GM23248 (cell line): ENCODE measurements at places on chromosomes 4 and X.

DNA sequence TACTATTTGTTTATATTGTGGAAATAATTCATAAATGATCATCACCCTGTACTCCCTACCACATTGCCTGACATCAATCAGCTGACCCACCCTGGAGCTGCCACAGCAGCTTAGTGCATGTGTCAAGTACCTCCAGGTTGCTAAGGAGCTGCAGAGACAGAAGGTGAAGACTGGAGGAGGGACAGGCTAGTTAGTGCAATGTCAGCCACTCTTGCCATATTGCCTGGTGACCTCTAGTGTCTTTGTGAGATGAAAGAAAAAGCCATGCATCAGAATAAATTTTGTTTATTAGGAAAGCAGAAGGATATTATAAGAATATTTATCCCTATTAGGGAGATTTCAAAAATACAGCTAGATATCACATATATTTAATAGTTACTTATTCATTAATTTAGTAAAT, 243.9 kb upstream of the FAT4 start:
- no peaks in the 10 kb centered on the region for H3K36me3 ChIP-seq
- no peaks in the 10 kb centered on the region for H3K27me3 ChIP-seq
- DNase-seq = no peak
- H3K27ac ChIP-seq = no peak overlapping the region

- peak overlapping the region; percentile 83 for H3K27ac ChIP-seq
- H3K4me3 ChIP-seq = peak overlapping the region; percentile 28; the same call in 1 of the 2 replicates
- peak; percentile 98 for DNase-seq
- no peaks in the 10 kb centered on the region for H3K36me3 ChIP-seq
These were observed 9.8 kb downstream of the EREG start for GRCh38 chr4:74374561-74375327.

DNA sequence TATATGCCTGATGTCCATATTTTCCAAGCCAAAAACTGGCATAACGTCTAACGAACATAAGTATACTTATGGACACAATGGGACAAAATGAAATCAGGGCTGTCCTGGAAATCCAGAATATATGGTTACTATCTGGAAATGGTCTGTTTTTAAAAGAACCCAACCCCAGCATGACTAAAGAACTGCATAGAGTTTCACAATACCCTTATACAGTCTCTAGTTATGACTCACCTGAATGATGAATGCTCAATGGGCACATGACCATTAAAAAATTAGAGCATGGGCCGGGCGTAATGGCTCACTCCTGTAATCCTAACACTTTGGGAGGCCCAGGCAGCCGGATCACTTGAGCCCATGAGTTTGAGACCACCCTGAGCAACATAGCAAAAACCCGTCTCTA, 31.8 kb downstream of the AMMECR1 start:
- no peak overlapping the region for H3K4me3 ChIP-seq
- peak overlapping the region; percentile 100 for H3K27ac ChIP-seq
- no peaks in the 10 kb centered on the region for H3K36me3 ChIP-seq
- peaks cover 75% of the 10 kb centered on the region for H3K4me1 ChIP-seq
- peak; percentile 89 for DNase-seq

DNA sequence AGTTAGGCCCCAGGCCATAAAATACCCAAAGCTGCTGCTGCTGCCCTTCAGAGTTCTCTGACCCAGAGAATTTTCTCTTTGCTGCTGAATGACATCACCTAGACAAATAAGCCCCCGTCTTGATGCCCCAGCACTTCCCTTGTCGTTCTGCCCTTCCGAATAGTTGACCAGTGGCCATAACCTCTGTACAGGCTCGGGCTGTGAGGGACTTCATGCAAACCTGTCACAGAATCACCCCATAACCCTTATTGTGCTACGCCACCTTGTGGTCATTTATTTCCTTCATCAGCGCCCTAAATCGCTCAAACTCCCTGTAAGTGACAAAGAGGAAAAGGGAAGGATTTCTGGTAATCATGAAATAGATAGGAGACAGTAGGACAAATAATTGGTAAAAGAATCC, 18.8 kb downstream of the SPACA5 start:
- no peaks in the 10 kb centered on the region for H3K36me3 ChIP-seq
- no peak overlapping the region for H3K4me3 ChIP-seq
- DNase-seq = peak; percentile 62

- H3K27me3 ChIP-seq = peaks cover 21% of the 10 kb centered on the region
- H3K27ac ChIP-seq = no peak overlapping the region
- H3K36me3 ChIP-seq = no peaks in the 10 kb centered on the region
- no peaks in the 10 kb centered on the region for H3K4me1 ChIP-seq
- H3K4me3 ChIP-seq = no peak overlapping the region
These were observed 14.7 kb upstream of the PDE6B start for GRCh38 chr4:610411-611261.

DNA sequence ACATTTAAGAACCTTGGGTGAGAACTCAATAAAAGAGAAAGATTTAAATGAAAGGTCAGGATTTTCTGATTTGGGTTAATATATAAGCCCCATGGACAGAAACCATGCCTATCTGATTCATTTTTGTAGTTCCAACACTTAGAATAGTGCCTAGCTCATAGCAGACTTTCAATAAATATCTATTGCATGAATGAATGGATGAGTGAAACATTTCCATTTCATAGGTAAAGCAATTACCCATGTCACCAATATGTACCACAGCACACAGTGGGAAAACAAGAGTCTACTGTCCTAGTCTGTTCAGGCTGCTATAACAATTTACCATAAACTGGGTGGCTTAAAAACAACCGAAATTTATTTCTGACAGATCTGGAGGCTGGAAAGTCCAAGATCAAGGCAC, 63.9 kb upstream of the PTPN13 start:
- H3K27me3 ChIP-seq = no peaks in the 10 kb centered on the region
- no peak for DNase-seq

GRCh38 chr4:161254375-161254774, 909.4 kb downstream of the FSTL5 start:
- no peak for DNase-seq
- no peaks in the 10 kb centered on the region for H3K4me1 ChIP-seq
- H3K27ac ChIP-seq = no peak overlapping the region
- H3K4me3 ChIP-seq = no peak overlapping the region
- H3K36me3 ChIP-seq = no peaks in the 10 kb centered on the region

DNA sequence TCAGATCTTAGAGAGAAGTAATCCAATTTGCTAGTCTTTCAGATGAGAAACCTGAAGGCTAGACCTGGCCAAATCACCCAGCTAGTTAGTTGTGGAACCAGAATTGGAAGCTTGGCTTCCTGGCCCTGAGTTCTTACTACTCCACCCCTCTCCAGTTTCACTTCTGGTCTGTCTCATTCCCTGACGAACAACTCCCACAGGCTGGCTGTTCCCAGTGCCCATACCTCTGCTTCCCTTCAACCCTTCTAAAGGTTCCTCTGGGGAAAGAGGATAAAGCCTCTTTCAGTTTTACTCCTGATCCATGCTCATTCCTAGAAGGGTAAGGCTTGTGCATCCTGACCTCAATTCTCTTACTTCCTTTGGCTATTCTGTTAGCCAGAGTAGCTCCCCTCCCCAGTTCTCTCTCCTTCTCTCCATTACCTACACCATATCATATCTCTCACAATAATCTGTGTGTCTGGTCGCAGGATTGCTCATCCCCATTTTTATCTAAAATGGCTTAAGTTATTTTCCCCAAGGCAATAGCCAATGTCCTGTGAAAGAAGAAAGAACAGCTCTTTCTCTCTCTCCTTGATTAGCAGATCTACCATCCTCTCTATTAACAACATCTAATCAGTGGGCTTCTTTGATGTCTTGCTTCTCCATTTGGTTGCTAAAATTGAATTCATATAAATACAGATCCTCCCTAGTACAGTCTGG, 155.0 kb upstream of the MAOA start:
- H3K4me1 ChIP-seq = no peaks in the 10 kb centered on the region
- no peaks in the 10 kb centered on the region for H3K36me3 ChIP-seq
- H3K27ac ChIP-seq = no peak overlapping the region

DNA sequence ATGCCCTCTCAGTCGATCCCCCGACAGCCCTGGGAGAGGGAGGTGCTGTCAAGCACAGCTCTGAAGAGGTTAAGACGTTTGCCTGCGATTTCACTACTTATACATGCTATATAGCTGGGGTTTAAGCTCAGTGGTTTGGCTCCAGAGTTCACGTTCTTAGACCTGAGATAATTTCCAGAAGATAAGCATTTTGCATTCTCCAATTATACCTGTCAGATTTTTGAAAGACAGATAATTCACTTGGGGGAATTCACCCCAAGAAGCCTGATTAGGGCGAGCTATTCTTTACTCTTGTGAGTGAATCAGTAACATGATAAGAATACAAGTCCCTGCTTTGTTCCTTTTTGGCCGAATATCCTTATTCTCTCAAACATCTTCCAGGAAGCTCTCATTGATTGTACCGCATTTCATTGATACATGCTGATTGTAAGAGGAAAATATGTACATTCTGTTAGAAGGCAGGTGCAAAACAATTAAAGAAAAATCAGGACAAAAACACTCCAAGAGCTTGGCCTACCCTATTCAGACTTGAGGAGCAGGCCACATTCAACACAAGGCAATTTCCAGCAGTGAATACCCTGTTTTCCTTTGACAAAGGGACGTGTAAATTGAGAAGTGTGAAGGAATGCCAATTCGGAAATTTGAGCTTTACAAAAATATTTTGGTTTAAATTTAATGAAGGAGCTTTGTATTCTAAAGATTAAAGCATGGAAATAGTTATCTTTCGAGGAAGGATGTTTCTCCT, 30.2 kb downstream of the TENM3 start:
- H3K36me3 ChIP-seq = no peaks in the 10 kb centered on the region
- no peak overlapping the region for H3K27ac ChIP-seq
- no peaks in the 10 kb centered on the region for H3K27me3 ChIP-seq
- H3K4me3 ChIP-seq = no peak overlapping the region
- no peak for DNase-seq
- no peaks in the 10 kb centered on the region for H3K4me1 ChIP-seq

DNA sequence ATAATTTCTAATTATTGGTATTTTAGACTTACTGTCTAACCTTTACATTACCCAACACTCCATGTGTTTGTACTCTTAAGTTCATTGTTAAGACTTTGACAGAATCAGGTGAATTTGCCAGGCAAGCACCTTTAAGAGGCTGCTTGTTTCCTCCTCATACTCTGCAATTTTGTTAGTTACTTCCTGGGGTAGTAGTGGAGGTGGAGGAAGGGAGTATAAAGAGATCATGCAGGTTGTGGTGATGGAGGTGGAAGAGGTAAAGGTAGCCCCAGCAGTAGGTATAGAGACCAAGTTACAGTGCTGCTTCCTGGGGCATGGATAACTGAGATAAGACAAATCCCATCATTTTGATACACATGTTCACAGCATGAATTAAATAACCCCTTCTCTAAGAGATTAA, 6.7 kb downstream of the WDR44 start:
- no peaks in the 10 kb centered on the region for H3K36me3 ChIP-seq
- H3K4me3 ChIP-seq = no peak overlapping the region
- no peaks in the 10 kb centered on the region for H3K27me3 ChIP-seq
- no peak for DNase-seq

GRCh38 chr4:94457692-94458106, 6.0 kb downstream of the PDLIM5 start:
- no peaks in the 10 kb centered on the region for H3K27me3 ChIP-seq
- peaks cover 49% of the 10 kb centered on the region for H3K4me1 ChIP-seq
- H3K36me3 ChIP-seq = peaks cover 20% of the 10 kb centered on the region
- H3K4me3 ChIP-seq = peak overlapping the region; percentile 37; the same call in 1 of the 2 replicates
- no peak overlapping the region for H3K27ac ChIP-seq

GRCh38 chr4:26001413-26001812, 87.4 kb downstream of the SMIM20 start:
- DNase-seq = no peak
- no peaks in the 10 kb centered on the region for H3K36me3 ChIP-seq
- H3K27ac ChIP-seq = no peak overlapping the region
- H3K4me1 ChIP-seq = 0 out of 2 replicates have a peak, but pooled peaks cover 7% of the 10 kb centered on the region
- H3K4me3 ChIP-seq = no peak overlapping the region

GRCh38 chr4:41883988-41884734, 51.1 kb upstream of the TMEM33 start:
- no peak overlapping the region for H3K4me3 ChIP-seq
- H3K27me3 ChIP-seq = peaks cover 54% of the 10 kb centered on the region
- H3K4me1 ChIP-seq = no peaks in the 10 kb centered on the region
- H3K27ac ChIP-seq = no peak overlapping the region
- DNase-seq = no peak
- no peaks in the 10 kb centered on the region for H3K36me3 ChIP-seq

DNA sequence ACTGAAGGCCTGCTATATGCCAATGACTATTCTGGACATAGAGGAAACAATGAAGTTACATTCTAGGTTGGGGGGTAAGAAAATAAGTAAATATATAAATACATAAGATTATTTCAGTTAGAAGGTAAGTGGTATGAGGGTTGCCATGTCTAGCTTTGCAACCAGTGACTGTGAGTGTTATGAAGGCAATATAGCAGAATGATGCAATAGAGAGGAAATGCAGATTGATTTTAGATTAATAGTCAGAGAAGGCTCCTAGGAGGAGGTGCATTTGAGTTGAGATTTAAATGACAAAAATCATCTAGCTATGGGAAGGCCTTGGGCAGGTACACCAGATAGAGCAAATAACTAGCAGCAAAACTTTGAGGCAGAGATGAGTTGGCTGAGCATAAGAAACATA, 243.2 kb downstream of the FBXO8 start:
- no peak for DNase-seq
- no peaks in the 10 kb centered on the region for H3K36me3 ChIP-seq
- no peaks in the 10 kb centered on the region for H3K27me3 ChIP-seq
- peaks cover 12% of the 10 kb centered on the region for H3K4me1 ChIP-seq
- no peak overlapping the region for H3K4me3 ChIP-seq
